ENCODE measurements at places on chromosomes 3 and 15. TPM values are rescaled to one million over a fixed set of nuclear protein-coding genes. Genes with fewer than 3 reads are reported as not detected.

Gene DUOX1
- 2.5 TPM for total RNA-seq

Gene CX3CR1
- total RNA-seq: 0.42 TPM

Gene ZFAND6
- 84.0 TPM for total RNA-seq

Gene GRK7
- not detected for total RNA-seq

Gene CHDH
- 1.4 TPM for total RNA-seq

DNA sequence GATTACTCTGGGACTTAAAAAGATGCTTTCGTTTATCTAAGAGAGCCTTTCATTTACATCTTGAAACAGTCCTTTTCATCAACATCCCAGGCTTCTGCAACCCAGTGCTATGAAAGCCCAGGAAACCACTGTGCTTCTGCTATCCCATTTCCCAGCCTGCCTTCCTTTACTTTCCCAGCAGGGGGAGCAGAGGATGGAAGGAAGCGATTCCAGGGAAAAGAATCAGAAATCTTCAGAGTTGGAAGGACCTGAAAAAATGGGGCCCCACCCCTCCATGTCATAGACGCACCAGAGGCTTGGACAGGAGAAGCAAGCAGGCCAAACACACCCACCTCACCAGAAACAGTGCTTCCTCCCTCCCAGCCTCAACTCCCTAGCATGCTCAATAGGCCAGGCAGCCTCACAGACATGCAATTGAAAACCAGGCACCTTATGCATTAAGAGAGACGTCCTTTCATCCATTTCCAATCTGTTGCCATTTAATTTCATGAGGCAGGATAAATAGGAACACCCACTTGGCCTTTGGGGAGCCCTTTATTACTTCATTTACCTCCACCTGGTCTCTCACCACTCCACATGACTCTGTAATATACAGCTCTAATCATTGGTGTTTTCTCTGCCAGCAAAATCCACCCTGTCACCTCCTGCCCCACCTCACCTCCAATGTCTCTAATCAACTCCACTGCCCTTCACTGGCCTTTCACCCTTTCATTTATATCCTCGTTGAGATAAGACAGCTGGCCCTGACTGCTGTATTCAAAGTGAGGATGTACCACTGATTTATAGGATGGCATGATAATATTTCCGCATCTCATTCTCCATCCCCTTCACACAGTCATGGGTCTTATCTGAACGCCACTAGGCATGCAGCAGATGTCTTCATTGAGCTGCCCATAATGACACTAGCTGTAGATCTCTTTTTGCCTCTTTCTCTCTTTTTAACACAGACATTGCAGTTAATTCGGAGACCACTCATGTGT, 583.9 kb downstream of the NTRK3 start:
- DNase-seq: no peak

GRCh38 chr3:11774296-11774877, 72.3 kb downstream of the TAMM41 start:
- no peak for DNase-seq

DNA sequence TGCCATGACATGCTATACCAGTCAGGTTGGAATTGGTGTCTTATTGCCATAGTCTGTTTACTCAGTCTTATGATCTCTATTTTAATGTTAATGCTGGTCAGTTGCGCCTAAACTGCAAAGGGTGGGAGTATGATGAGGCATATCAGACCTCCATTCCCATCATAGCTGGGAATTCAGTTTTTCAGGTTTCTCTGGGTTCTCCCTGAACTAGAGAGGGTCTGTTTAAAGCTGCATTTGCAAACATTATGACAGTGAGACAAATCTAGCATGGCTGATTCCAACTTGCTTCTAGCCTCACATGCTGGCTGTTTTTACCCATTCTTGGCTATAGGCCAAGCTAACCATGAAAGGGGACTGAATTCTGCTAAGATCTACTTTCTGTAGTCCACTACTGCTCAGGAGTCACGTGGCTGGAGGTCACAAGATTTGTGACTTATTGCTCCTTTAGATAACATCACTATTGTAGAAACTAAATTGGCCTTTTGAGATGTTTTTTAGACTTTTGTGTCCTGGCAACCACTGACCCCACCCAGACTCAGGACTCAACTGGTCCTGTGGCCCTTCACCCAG, 96.5 kb downstream of the TGFBR2 start:
- no peak for DNase-seq

DNA sequence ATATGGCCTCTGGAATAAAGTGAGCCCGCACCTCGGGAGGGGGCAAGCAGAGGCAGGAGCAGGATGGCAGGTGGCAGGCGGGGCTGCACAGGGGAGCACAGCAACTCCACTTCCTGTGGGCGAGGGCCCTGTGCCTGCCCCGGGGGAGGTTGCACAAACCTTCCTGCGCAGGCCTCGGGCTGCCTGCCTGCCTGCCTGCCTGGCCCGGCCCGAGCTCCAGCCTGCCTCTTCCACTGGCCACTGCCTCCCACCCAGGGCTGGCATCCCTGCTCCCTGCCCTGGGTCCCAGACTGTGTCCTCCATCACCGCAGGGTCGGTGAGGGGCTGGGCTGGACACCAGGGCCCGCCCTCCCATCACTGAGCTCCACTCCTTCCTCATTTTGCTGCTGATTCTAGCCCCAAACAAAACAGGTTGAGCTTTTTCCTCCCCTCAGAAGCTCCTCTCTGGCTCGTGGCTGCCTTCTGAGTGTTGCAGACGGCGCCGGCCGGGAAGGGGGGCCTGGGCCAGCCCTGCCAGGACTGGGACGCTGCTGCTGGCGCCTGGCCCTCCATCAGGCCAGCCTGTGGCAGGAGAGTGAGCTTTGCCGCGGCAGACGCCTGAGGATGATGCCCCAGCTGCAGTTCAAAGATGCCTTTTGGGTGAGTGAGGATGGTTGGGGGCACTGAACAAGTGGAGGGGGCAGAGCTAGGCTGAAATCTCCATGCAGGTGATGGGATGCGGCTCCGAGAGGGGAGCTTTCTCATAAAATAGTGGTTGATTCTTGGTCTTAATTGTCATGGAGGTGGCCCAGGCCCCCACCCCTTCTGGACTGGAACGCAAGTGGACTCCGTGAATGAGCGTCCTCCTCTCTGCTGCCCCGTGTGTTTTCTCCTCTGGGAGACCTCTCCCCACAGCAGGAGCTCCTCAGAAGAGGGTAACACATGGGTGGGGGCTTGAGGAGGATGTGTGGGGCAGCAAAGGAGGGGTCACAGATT, at the start of gene PSTPIP1:
Gene PSTPIP1 (plus strand): TSS at position 156 of the 975 bp plus-strand sequence. CDS start 448 bp downstream, at position 604.
- DNase-seq: peak; percentile 88

DNA sequence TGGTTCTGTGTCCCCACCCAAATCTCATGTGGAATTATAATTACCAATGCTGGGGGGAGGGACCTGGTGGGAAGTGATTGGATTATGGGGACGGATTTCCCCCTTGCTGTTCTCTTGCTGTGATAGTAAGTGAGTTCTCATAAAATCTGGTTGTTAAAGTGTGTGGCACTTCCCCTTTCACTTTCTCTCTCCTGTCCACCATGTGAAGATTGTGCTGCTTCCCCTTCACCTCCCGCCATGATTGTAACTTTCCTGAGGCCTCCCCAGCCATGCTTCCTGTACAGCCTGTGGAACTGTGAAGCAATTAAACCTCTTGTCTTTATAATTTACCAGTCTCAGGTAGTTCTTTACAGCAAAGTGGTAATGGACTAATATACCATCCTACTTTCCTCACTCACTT, 289.6 kb downstream of the EFHB start:
- no peak for DNase-seq
